ENCODE measurements at places on chromosomes 7 and 10.

DNA sequence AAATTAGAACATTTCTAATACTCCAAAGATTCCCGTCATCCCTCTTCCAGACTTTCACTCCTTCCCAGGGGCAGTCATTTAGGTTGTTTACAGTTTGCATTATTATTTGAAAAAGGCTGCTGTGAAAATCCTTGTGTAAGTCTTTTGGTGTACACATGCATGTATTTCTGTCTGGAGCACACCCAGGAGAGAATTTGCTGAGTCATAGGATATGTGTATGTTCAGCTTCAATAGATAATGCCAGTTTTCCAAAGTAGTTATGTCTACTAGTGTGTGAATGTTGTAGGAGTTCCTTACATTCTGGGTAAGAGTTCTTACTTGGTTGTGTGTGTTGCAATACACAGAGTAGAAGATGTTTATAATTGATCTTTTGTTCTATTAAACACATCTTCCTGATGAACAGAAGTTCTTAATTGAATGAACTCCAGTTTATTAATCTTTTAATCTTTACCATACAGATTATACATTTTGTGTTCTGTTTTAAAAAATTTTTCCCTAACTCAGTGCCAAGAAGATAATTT lies 25.3 kb downstream of the CROT start:
- DNase-seq, result no peak

- no peak for DNase-seq
Observed at GRCh38 chr7:113200281-113200680, 81.9 kb upstream of the SMIM30 start.

GRCh38 chr10:89643431-89643811 lies 1.6 kb downstream of the PANK1 start:
- no peak for DNase-seq

GRCh38 chr7:11858026-11858425 lies 26.0 kb upstream of the THSD7A start:
- no peak for DNase-seq

DNA sequence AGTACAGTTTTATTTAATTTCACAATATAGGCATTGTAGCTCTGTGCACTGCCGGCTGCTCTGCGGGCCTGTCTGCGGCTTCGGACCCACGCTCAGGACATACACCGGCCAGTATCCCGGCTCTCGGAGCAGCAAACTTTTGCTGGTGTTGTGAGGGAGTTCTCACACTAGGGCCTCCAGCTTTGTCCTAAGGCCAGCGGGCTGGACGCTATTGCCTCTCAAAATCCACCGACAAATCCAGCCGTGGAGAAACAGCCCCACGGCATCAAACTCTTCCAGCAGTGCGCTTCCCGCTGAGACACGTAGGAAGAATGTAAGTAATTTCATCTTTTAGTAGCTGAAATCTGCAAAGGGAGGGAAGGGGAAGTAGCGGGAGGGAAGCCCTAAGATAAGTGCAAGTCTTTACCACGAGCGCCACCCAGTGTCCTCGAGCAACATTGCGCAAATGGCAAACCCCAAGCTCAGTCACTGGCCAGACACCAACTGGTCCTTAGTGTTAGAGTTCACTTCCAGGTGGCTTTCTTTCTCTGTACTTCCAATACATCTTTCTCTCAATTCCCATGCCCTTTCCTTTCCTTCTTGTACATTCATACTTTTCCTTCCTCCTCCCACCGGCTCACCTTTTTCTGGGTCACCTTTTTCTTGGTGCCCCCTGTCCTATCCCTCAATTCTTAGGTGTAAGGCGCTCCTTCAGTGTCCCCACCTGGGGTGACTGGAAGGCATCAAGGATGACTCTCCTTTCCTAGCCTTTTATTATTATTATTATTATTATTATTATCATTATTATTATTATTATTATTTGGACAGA lies 3.0 kb upstream of the DLX5 start:
- peak; percentile 84 for DNase-seq

GRCh38 chr7:50212666-50213621 lies 91.6 kb upstream of the IKZF1 start:
- no peak for DNase-seq

GRCh38 chr7:157016024-157016351 lies 5.5 kb upstream of the MNX1 start:
- DNase-seq, result no peak

DNA sequence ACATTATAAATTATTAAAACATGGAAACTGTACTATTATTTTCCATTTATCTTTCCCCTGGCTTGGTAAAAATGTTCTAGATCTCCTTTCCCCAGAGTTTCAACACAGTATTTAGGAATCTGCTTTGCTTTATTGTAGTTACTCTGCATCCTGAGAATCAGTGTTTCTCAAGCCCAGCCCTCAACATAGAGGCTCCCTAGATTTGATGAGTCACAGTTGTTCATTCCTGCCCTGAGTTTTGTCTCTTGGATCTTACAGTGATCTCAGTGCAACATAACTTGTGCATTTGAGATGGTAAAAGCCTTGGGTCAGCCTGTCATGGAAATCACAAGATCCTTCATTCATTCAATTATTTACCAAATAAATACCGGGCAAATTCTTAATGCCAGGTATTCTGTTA lies 63.0 kb downstream of the VAX1 start:
- DNase-seq, result no peak

GRCh38 chr10:104391150-104391968 lies 37.7 kb downstream of the CFAP58 start:
- DNase-seq, result no peak

DNA sequence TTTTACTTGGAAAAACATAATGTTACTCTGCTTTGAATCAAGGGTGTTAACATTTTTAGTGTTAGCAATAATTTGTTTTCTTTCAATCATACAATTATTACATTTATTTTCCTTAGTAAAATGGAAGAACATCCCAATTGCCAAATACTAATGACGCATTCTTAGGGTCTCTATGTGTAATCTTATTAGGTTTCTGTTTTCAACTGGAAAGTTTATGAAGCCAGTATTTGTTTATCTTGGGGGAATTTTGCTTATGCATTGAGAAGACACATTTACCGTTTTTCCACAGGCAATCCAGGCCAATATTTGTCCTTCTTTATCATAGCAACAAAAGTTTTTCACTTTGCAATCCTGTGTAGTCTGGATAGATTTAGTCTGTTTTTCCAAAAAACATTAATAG lies 134.5 kb downstream of the CPED1 start:
- DNase-seq, result no peak

DNA sequence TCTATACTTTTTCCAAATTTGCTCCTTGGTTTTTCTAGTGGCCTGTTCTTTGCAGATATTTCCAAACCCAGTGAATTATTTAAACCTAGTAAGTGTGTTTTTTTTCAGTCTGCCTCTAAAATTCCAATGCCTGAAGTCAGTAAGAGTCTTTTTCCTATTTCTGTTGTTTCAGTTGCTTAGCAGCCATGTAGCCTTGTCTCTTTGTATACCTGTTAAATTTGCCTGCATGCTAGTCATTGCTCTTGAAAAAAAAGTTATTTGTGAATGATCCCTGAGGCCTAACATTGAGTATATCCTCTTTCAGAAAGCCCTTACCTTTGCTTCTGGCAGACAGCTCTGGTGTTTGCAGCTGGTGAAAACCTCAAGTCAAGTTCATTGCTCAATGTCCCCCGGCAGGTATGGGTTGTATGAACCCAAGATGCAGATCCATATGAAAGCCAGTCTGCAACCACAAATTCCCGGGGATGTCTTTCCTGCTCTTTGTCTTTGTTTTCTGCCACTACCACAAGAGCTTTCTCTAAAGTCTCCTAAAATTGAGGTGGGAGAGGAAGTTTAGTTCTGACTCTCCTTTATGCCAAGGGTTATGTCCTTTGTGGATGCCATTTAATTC lies 35.7 kb downstream of the CH25H start:
- DNase-seq, result no peak

DNA sequence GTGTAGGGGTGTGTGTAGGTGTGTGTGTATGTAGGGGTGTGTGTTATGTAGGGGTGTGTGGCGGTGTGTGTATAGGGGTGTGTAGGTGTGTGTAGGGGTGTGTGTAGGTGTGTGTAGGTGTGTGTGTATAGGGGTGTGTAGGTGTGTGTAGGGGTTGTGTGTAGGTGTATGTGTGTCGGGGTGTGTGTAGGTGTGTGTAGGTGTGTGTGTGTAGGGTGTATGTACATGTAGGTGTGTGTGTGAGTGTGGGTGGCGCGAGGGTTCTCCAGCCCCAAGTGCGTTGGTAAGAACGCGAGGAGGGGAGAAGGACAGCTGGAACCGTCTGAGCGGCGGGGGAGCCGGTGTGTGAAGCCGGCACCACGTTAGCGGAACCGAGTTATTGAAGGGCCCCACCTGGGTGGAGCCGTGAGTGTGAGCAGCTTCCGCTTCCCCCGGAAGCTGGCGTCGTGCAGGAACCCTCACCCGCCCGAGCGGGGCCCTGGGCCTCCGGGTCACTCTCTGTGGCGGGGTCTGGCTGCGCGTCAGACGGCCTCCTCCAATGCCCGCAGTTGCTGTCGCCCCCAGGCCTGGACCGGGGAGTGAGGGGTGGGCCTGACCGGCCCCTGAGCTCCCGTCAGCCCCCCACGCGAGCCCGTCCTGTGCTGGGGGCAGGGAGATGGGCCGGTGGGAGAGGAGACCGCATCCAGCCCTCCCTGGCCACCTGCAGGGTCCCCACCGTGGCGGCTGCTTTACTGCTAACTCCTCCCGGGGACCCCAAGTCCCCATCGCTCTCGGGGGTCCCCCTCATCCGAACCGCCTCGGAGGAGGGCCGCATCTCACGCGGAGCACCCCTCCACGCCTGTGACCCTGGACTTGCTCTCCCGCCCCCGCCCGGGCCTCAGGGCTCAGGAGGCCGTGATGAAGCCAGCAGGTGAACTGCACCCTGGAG lies 49.6 kb upstream of the PSMG3 start:
- DNase-seq, result no peak

- DNase-seq, result no peak
Observed at GRCh38 chr10:89426230-89426868, 12.0 kb downstream of the IFIT5 start.

DNA sequence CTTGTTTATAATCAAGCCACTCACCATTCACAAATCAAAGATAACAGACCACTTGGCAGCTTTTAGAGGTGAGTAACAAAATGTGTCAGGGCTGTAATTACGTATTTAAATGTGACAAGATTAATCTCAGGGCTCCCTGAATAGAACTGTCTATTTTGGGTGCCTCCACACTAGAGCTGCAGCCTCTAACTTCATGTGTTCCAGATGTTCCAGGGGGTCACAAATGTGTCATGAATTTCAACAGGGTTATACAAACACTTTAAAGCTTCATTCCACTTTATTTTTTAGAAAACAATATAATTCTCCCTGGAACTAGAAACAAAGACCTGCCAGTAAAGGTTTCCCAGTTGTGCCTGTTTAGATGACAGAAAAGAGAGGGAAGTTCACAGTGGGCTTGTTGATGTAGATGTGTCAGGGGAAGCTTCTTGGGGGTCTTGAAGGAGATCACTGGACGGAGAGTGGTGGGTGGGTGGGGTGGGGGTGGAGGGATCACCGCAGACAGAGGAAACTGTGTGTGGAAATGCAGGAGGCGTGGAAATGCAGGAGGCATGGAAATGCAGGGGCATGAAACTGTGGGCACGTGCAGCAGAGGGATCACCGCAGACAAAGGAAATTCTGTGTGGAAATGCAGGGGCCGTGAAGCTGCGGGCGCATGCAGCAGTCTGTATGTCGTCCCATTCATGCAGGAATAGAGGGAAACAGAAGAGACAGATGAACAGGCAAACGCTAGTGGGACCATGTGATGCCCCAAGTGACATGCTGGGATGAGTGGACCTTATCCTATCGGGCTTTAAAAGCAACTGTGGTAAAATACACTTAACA lies 42.0 kb upstream of the TRIL start:
- DNase-seq, result no peak

- DNase-seq, result no peak
Observed at GRCh38 chr10:79335094-79335469, 12.2 kb upstream of the PPIF start.

GRCh38 chr10:113264333-113265131 lies 288.3 kb upstream of the HABP2 start:
- no peak for DNase-seq

- DNase-seq, result peak; percentile 8
Observed at GRCh38 chr10:43231523-43232078, 35.3 kb downstream of the RASGEF1A start.

GRCh38 chr10:101612872-101613271 lies 24.8 kb downstream of the DPCD start:
- DNase-seq, result no peak

- no peak for DNase-seq
Observed at GRCh38 chr10:117926491-117926890, 120.2 kb downstream of the RAB11FIP2 start.

DNA sequence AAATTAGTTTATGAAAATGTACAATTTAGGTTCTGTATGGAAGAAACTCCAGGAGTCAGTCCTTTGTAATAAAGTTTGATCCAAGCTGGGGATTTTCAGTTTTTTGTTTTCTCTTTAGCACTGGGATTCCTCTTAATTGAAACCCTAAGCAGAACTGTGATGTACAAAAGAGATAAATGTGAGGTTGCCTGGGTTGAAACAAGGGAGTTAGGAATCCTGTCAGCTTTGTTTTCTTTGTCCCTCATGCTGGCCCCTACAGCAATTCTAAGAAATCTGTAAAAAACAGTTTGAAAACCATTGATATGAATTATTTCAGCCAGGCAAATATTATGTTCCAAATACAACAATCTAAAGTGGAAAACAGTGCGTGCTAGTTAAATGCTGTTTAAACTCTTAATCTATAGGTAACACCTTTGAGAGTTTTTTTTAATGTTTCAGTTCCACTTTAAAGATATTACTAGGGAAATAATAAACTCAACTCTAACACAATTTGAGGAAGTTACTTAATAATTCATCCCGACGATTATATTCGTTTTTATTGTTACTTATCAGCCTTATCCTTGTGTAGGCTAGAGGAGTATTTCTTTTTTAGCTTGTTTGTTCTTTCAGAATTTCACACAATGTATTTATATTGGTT lies 65.3 kb downstream of the SGCE start:
- DNase-seq, result no peak

DNA sequence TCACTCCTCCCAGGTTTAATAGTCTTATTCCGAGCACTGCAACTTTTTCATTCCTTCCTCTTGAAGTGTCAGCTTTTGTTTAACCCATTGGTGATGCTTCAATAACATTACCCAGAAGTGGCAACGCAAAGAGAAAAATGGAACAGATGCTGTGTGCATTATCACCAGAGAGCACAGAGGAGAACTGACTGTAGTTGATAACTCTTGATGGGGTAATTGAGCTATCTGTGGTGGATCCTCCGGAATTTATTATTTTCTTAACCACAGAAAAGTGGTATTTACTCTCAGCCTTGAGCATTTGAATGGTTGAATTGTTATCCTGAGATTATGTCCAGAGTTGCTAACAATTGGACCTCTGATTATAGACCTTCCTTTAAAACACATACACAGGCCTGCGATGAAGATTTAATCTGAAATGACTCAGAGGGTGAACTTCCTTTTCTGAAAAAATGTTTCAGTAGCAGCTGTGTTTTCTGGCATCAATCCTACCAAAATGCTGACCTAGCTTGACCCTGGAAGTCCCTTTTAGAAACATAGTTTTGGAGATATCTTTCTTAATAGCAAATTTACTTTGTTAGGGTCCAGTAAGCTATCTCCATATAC lies 1584.4 kb upstream of the LRRTM3 start:
- DNase-seq, result no peak
